ENCODE measurements at places on chromosomes 1 and 21.

GRCh38 chr1:62361431-62361830 is 42.2 kb upstream of the KANK4 start:
- no peak for DNase-seq

DNA sequence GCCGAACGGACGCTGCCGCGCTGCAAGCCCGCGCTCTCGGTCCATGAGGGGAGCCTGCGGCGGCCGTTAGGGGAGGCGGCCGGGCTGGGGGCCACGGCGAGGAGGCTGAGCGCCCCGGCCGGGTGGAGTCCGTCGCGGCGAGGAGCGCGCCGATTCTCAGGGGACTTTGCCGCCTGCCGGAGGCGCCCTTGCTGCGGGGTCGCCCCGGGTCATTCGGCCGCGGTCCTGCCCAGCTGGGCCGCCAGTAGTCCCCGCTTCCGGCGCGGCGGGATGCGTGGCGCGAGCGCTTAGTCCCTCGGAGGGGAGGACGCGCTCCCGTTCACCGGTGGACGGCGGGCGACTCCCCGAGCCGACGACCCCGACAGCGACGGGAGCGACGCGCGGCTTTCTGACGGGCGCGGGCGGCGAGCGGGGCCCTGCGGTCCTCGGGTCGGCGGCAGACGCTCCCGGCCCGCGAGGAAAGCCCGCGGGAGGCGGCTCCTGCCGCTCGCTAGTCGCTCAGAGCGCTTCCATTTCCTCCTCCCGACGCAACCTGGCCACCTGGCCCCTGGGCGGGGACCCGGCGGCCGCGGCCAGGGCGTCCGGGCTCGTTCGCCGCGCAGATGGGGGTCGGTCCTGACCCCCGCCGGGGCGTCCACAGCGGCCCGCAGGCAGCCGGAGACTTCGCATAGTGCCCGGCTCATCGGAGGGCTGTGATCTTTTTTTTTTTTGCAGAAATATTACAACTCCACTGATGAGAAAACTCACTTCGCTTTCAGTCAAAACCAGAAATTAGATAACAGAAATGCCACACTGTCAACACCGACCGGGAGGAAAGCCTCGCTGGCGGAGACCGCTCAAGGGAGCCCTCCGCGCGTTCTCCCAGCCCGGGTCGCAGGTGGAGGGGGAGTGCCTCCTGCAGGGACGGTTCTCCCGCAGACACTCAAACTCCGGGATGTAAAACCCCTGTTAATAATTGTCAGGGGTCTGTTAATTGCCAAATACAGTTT is 641 bp upstream of the ZBTB21 start:
- no peak for DNase-seq

- DNase-seq = no peak
Measured at GRCh38 chr21:32529679-32530078, 55.6 kb downstream of the TCP10L start.

DNA sequence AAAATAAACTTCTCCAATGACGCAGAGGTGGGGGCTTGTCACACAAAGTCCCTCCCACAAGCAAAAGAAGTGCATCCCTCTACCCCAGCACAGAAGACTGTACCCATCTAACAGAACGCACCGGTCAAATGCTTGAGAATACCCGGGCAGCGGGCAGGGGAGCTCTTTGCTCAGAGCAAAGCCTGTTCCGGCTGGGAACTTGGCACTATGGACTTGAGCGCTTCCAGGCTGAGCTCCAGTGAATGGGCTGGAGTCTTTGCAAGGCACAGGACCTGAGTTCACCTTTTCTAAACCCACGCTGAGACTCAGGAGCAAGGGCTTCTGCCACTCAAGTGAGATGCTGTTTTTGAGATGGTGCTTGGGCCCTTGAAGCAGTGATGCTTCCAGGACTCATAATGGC is 20.3 kb downstream of the RHBG start:
- DNase-seq = no peak

DNA sequence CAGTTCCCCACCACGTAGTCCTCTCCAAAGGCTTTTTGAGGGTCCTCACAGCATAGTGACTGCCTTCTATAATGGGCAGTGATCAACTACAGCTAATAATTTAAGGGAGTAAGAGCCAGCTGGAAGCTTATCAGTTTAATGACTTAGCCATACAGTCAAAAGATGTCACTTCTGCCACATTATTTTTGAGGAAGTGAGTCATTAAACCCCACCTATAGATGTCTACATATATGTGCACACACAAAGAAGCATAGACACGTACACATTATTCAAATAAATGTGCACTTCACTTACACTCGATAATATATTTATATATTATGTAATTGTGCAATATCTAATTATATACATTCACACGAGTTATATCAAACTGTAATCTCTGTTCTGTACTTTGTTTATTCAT is 1704.7 kb downstream of the KCNT2 start:
- no peak for DNase-seq
